AG04449 (cell line): ENCODE measurements at places on chromosomes 11 and 22.

DNA sequence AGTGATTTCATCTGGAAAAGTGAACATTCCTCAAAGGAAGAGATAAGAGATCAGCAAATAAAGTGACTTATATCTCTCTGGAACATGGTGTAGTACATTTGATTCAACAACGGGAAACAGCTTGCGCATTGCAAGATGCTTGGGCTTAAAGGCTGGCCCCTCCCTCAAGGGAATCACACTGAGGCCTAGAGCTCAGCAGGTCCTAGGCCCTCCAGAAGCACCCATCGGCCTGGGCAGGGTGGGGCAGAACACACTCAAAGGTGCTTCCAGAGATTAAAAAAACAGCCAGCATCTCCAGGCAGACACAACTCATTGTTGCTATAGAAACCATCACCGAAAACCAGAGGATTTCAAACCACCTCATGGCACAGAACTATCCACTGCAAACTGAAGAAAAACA, 69.0 kb upstream of the ARFGAP3 start:
- no peak for DNase-seq

DNA sequence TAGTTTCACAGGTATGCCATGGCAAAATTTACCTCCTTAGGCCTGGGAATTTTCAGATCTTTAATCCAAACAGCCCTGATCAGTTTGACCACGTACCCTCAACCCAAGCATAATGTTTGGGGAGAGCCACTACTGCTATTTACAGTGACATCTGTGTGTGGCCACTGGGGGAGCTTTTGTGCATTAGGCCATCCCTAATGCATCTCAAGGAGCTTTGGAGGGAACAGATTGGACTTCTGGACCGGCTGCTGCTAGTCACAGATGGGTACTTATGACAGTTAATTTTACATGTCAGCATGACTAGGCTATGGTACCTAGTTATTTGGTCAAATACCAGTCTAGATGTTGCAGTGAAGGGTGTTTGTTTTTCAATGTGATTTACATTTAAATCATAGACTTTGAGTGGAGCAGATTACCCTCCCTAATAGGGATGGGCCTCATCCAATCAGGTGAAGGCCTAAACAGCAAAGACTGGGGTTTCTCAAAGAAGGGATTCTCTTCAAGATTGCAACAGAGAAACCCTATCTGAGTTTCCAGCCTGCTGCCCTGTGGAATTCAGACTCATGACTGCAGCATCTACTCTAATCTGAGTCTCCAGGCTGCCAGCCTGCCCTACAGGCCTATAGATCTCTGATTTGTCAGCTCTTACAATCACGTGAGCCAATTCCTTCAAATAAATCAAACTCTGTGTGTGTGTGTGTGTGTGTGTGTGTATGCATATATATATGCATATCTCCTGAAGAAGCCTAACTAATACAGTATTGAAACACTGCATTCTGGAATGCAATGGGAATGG, 38.0 kb upstream of the GALNT18 start:
- no peak for DNase-seq

GRCh38 chr11:133740963-133741362, 104.3 kb downstream of the SPATA19 start:
- DNase-seq = no peak

DNA sequence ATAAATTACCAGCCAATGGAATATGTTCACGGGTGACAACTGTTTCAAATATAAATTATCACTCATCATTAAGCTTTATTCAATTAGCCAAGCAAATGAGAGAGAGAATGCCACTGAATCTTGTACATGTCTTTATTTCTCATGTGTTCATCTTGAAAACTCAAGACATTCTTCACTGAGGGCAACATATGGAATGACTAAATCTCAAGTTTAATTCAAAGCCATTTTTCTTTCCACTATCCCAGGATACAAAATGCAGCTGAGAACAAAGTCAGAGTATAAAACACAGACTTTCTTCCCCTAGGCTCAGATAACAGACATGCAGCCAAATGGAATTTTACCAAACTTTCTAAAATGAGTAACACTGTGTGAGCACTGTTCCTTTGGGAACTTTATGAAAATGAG, 12.1 kb upstream of the BBOX1 start:
- DNase-seq = no peak

GRCh38 chr11:18771266-18772035, 20.1 kb downstream of the PTPN5 start:
- no peak for DNase-seq

- DNase-seq = no peak
Observed at GRCh38 chr22:45094081-45094720, 69.5 kb upstream of the NUP50 start.

DNA sequence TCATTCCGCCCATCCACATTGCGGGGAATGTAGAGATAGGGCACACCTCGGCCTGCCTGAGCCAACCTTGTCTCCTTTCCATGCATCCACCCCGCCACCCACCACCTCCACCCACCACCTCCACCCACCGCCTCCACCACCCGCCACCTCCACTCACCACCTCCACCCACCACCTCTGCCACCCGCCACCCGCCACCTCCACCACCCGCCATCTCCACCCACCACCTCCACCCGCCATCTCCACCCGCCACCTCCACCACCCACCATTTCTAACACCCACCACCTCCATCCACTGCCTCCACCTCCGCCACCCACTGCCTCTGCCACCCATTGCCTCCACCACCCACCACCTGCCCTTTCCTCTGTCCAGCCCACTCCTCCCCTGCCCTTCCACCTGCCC, 78.4 kb downstream of the IGLL1 start:
- DNase-seq = no peak

- DNase-seq = no peak
Observed at GRCh38 chr11:111297696-111298095, 650 bp upstream of the POU2AF3 start.

DNA sequence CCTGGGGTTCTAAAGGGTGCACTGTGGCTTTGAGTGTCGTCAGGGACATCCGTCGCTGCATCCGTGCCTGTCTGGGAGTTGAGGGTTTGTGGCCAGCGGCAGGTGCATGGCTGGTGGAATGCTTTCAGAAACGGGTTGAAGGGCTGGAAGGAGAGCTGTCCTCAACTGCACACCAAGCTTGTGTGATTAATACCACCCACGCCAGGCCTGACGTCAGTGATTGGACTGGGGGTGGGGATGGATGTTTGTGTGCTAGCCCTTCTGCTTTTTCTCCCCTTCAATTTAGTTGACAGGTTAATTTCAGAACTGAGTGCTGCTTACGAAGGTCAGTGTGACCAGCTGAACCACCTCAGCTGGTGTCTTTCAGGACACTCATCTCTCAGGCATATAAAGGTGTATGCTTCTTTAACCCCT, 3.2 kb upstream of the GAB2 start:
- peak; percentile 33 for DNase-seq

DNA sequence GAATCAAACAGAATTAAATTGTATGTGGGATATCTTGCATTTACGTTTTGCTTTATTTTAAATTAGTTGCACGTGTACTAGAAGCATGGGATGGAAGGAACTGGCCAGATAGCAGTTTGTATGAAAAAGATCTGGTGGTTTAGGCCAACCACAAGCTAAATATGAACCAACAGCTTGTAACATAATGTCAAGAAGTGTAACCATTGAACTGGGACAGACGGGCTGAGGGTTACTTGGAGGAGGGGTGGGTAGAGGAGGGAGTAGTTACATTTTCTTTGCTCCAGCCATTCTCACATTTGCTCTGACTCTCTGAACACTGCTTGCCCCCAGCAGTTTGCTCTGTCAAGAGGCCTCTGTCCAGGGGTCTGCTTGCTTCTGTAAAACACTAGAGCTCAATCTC, 31.7 kb upstream of the CXCR5 start:
- no peak for DNase-seq

GRCh38 chr11:57513911-57514537, 1.5 kb downstream of the SLC43A1 start:
- no peak for DNase-seq

DNA sequence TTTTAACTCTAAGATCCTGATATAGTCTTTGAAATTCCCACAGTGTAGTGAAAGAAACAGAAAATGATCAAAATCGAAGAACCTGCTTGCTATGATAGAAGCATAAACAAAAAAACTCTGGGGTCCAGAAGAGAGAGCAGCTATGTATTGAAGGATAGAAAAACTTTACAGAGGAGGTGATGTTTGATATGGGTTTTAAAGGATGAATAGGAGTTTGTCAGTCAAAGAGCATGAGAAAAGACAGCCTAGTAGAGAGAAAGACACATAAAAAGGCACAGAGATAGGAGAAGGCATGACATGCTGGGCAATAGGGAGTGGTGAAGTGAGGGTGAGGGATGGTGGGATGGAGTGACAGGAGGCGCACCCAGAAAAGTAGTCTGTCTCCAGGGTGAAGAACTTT, 168.0 kb downstream of the INSC start:
- no peak for DNase-seq

- DNase-seq = no peak
Observed at GRCh38 chr11:128480066-128480465, 107.3 kb downstream of the ETS1 start.

- no peak for DNase-seq
Observed at GRCh38 chr11:45444796-45445195, 158.7 kb upstream of the SYT13 start.

DNA sequence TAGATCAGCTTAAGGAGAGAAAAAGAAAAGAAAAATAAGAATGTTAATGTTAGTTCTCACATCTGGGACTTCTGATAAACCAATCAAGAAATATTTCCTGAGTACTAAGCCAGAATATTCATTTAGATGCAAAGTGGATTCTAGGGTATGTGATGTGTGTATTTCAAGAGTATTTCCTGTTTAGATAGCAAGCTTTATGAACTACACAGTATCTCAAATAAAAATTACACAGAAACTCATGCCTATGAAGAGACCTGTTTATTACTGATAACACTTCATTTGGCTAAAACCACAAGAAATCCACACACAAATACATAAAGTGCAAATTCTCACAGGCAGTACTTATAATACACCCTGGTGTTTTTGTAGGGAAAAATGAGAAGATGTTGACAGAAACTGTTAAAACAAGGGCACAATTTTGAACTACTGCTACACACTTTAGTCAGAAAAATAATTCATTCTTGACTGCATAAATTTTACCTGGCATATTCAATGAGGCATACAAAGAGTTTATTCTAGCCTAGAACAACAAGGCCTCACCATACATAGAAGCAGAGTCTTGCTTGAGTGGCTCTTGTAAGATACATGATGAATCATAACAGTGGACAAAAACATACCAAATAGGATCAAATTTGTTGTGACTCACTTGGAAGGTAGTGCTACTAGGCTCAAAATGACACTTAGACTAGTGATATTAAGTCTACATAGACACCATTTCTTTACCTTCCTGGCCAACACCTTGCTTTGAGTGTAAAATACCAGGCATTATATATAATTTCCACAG, 18.8 kb upstream of the P4HA3 start:
- no peak for DNase-seq

GRCh38 chr11:36274414-36274813, 14.8 kb downstream of the COMMD9 start:
- DNase-seq = no peak

GRCh38 chr22:20957683-20958431, 9.2 kb upstream of the AIFM3 start:
- no peak for DNase-seq

DNA sequence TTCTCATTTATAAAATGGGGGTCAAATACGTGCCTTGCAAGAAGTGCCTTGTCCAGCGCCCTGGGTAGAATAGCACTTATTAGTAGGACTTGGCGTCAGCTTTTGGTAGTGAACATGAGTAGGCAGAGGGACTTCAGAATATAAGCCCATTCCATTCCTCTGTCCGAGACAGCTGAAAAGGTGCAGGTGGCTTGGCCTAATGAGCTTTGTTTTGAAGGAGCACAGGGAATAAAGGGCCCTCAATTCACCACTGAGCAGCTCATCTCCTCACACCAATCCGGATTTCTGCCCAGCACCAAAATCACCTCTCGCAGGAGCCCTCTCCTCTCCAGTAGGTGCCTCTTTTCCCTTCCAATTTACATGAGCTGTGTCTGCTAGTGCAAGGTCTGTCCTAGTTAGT, 91.2 kb downstream of the DSCAML1 start:
- no peak for DNase-seq

DNA sequence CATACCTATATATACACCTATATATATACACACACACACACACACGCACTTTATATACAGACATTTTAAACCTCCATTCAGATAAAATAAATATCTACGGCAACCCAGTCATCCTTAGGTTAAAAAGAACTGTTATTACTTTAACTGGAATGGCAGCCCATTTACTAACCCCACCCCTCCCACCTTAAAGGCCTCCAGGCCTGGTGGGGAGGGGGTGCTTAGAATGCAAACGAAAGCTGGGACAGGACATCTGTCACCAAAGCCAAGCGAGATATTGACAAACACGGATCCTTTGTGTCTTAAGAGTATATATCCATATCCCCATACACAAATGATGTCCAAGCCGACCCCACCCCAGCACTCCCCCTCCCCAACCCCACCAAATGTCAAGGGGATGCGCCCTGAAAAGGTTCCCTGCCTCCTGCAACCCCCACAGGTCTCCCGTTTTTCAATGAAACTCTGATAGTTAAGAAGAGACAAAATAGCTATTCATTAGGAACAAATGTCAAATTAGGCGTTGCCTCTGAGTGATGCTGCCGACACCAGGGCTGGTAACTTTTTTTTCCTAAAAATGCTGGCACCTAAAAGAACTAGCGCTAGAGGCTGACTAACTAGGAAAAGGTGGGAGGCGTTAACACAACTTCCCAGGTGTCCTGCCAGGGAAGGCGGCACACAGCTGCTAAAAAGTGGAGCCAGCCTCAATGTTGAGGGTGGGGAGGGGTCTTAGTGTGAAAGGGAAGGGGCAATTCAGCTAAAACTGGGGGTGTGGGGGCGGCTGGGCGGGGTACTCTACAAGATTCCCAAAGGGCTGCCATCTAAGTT, 5.6 kb downstream of the MN1 start:
- DNase-seq = no peak

DNA sequence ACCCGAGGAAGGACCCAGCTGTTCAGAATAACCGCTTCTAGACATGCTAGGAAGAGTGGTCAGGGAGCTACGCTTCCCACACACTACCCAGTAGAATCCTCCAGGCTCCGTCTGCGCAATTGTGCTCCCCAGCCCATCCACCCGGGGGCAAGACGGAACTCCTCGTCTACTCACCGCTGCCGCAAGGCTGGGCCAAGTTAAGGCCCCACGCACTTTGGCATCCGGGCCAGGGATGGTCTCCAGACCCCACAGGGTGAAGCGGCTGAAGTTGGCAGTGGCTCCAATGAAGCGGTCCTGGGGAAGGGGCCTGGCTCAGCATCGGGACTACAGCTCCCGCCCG, 757 bp downstream of the RNASEH2C start:
- no peak for DNase-seq

- no peak for DNase-seq
Observed at GRCh38 chr11:122173587-122173986, 57.6 kb upstream of the BLID start.

DNA sequence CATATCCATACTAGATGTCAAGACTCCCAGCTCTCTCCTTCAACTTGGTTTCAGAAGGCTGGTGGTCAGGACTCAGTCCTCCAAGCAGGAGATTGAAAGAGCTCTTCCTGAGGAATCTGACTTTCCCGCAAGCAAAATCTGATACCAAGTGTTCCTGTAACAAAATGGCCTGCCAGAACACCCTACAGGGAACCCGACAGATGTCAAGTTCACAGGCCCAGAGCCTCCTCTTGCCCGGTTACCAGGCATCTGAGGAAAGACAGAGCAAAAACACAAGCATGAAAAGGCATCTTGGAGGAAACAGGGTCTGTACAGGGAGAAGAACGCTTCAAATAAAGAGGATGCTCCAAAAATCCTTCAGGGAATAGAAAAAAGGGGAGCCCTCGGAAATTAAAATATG, 8.7 kb upstream of the KCNJ5 start:
- no peak for DNase-seq

GRCh38 chr11:13052130-13052571, 43.0 kb downstream of the RASSF10 start:
- no peak for DNase-seq

GRCh38 chr22:36587289-36588154, 58.6 kb upstream of the EIF3D start:
- DNase-seq = no peak
